ENCODE measurements at places on chromosomes 13 and 19.

DNA sequence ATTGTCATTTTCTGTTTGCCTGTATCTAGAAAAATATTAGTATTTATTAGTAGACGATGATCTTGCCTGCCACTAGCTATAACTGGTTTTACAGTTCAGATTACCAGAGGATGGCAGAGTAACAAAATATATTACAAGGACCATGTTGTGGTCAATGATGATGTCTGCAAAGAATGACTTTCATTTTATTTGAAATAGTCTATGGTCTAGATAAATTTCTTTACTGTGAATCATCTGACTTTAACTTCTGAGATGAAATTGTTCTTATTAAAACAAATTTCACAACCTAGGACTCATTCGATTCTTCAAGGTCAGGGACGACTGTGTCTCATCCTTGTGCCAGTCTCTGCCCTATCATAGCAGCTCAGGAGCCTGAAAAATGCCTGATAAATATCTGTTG, 637.8 kb upstream of the KLF12 start:
- no peak for DNase-seq

DNA sequence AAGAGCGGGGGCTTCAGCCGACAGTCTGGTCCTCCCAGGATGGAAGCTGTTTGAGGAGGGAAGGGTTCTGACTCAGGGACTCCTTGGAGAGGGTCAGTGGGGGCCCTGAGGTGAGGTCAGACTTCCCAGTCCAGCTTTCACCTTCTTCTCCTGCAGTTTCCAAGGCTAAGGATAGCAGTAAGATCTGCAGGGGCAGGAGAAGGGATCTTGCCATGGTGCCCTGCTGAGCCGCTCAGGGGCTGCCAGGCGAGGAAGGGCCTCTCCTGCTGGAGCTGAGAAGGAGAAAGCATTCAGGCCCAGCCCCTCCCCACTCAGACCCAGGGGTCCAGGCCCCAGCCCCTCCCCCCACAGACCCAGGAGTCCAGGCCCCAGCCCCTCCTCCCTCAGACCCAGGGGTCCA, 1.5 kb downstream of the KLK7 start:
- no peak for DNase-seq

DNA sequence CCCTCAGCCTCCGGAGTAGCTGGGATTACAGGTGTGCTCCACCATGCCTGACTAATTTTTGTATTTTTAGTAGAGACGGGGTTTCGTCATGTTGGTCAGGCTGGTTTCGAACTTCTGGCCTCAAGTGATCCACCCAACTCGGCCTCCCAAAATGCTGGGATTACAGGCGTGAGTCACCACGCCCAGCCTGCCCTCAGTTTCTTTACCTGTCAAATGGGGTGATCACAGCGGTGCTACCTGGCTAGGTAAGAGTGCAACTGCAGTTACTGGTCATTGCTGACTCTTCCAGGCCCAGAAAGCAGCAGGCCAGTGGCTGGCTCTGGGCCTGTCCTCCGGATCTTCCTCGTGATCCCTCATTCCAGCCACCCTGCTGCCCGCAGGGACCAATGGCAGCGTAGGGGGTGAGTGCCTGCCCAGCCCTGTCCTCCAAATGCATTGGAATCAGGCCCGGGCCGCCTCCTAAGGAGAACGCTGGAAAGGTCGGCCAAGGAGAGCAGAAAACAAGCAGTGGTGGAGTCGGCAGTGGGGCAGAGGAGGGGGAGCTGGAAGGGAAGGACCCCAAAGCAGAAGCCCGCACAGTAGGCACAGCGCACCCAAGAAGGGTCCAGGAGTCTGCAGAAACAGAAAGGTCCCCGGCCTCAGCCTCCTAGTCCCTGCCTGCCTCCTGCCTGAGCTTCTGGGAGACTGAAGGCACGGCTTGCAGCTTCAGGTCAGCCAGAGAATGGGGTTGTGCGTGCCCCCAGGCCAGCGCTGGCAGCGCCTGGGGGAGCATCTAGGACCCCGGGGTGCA, 1.8 kb upstream of the SLC27A1 start:
- no peak for DNase-seq

DNA sequence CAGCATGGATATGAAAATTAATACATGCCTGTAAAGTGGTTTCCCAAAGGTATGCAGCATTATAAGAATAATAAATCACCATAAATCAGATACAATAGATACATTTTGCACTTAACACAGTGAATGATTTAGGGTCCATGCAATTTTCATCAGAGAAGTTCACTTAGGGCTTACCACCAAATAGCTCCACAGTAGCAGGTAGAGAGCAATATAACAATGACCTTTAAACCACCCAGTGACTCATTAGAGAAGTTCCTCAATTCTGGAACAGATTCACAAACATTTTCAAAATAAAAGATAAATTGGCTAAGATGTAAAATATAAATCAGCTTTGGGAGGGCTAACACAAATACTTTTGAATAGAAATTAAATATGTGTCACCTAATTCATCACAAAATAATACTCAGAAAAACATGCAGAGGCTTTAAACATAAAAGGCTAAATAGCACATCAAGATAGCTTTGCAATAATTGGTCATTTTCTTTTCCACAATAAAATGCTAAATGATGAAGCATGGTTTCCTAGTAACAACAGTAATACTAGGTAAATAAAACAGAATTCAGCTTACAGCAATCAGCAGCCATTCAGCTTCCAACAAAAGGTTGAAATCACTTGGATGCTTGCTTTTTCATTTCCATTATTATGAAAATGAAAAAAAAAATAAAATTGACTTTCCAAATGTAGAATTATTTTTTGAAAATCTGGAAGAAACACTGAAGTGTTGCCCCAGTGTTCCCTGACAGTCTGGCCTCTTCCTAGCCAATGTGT, 84.3 kb upstream of the NBEA start:
- DNase-seq: peak; percentile 42

GRCh38 chr19:42242069-42242511, 312 bp downstream of the GSK3A start:
- DNase-seq: no peak

DNA sequence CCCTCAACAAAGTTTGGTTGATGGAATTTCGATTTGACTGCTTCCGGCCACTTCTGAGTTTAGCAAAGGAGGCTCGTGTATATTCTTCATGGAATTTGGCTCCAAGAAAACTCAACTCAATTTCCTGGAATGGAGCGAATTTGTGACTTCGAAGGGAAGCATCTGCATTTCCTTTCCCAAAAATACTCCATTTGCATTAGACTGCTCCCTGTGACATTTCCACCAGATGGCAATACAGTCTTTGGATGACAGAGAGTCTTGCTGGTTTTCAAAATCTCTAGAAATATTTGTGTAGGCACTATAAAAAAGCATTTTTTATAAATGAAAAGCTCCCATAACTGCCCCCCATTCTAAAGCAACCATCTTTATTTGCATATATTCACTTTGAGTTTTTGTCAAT, 4.1 kb downstream of the C1QTNF9 start:
- DNase-seq: no peak

DNA sequence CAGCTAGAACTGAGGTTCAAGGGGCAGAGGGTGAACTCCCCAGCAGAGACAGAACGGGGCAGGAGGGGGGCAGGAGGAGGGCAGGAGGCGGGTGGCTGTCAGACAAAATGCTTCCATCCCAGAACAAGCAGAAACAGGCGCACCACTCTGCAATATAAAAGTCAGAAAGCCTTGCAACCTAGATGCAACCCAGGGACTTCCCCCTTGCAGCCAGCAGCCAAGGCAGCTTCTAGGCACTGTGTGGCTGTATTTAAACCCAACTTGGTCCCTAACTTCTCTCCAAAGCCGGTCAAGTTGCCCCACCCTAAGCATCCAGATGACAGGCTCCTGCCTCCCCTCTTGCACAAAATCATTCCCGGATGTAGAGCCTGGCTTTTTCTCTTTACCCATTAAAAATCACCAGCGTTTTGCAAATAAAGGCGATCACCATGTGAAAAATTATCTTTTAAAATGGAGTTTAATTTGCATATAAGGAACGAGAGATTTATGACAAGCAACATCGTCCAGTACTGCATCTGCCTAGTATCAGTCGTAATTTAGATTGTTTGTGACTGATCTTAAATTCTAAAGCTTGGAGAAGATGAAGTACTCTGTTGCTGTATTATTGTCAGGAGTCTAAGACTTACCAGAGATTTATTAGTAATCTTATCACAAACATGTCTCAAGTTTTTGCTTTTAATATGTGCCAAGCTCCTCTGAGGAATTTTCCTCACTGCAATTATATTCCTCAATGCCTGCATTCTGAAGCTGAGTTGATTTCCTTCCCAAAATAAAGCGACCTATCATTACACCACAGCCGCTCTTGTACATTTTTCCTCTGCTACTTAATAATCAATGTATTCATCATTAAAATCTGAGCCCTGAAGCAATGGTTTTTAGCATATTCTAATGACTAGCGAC, 307.1 kb upstream of the ZNF507 start:
- no peak for DNase-seq

GRCh38 chr13:110046811-110047210, 260.1 kb downstream of the COL4A1 start:
- DNase-seq: no peak

- DNase-seq: no peak
Measured at GRCh38 chr19:42422901-42423461, 4.2 kb downstream of the LIPE start.

DNA sequence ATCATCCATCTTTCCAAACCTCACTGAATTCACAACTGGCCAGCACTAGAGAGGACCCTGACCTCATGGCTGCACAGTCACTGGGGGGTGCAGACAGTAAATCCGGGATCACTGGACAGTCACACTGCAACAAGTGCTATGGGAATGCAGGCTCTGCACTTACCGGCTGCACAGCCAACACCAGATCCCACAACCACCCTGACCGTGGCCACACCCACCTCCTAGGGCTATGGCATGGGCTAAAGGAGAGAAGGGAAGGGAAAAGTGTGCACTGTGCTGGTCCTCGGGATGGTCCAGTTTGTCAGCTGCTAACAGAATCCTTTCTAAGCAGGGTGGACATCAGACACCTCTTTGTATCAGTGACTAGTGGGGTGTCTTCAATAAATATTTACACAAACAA, 118.2 kb downstream of the MIPEP start:
- no peak for DNase-seq

DNA sequence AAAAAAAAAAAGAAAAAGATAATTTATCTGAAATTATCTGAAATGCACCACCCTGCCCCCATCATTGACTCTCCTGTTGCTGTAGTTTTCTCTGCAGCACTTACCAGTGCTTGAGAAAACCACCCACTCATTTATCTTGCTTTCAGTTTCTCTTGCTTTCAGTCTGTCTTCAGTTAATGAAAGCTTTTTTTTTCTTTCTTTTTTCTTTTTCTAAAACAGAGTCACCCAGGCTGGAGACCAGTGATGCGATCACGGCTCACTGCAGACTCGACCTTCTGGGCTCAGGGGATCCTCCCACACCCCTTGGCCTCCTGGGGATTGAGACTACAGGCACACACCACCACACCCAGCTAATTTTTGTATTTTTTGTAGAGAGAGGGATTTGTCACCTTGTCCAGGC, 4.3 kb upstream of the ACP5 start:
- no peak for DNase-seq

- no peak for DNase-seq
Measured at GRCh38 chr13:51935326-51936171, 73.8 kb downstream of the CCDC70 start.

DNA sequence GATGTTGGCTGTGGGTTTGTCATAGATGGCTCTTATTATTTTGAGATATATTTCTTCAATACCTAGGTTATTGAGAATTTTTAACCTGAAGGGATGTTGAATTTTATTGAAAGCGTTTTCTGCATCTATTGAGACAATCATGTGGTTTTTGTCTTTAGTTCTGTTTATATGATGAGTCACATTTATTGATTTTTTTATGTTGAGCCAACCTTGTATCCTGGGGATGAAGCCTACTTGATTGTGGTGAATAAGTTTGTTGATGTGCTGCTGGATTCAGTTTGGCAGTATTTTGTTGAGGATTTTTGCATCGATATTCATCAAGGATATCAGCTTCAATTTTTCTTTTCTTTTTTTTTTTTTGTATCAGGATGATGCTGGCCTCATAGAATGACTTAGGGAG, 29.4 kb downstream of the NBEA start:
- no peak for DNase-seq

DNA sequence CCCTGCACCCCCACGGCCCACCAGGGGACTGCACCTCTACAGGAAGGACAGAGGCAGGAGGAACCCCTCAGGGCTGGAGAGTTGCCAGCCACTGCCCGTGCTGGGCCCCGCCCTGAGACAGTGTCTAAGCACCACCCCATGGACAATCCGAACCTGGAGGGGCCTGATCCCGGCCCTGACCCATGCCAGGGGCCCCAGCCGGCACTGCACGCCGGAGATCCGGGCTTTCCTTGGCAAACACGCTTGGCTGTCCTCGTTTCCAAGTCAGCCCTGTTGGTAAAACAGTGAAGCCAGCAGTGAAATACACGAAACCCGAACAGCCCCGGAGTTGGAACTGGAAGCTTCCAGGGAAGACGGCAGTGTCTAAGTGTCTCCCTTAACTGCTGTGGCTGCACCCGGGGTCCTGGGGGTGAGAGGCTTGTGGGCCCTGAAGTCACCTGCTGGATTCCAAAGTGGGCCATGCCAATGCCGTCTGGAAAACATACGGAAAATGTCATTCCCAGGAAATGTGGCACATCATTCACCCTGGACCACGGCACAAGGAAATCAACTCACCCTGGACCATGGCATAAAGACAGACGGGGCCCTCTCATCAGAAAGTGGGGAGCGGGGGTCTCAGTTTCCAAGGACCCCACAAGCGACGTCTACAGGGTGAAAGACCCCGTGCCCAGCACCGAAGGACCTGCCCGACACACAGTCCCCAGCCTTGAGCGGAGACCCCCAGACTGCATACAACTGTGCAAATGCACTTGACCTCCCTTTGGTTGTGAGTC, 30.9 kb downstream of the RASA3 start:
- DNase-seq: no peak

GRCh38 chr13:48571126-48571913, 38.4 kb upstream of the RCBTB2 start:
- DNase-seq: no peak

Measured in NCI-H2081 (cell line).